ENCODE measurements at places on chromosomes 7 and 10.

DNA sequence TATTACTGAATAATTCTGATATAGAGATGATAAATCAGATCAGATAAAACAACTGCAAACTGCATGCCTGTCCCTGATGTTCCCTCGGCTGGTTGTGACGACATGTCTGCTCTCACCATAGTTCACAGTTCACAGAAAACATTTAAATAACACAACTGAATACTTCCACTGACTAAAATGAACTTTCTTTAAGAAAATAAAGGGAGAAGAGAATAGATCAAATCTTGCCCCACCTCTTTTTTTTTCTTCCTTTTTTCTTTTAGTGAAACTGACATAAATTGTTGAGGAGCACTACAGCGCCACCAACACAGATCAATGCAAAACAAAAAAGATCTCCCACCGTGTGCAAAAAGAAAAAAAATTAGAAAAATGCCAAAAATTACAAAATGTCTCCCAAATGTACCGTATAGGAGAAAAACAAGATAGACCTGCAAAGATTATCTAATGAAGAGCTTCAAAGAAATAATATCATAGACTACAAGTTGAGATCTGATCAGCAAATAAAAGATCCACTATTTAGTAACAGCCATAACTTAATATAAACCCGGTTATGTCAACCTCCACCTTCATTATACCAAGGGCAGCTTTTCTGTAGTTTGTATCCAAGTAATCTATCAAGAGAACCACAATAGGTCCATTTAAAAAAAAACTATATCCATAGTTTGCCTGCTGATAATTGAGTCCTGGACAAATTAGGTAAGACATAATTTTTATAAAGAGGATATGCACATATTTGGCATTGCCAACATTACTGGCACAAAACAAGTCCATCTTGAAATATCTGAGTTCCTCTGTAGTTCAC is 30.7 kb upstream of the EPC1 start:
- no peak for DNase-seq

- no peak for DNase-seq
Observed at GRCh38 chr10:116752969-116753665, 10.8 kb upstream of the HSPA12A start.

GRCh38 chr10:67783606-67784294 is 54.2 kb downstream of the DNAJC12 start:
- no peak for DNase-seq

GRCh38 chr10:21600804-21601433 is 66.9 kb downstream of the MLLT10 start:
- no peak for DNase-seq

- DNase-seq: no peak
Observed at GRCh38 chr7:30172451-30172850, 37.7 kb downstream of the MTURN start.

GRCh38 chr7:45292481-45292880 is 134.9 kb downstream of the RAMP3 start:
- DNase-seq: no peak

- no peak for DNase-seq
Observed at GRCh38 chr10:113822174-113822573, 31.7 kb downstream of the DCLRE1A start.

GRCh38 chr10:59096631-59097030 is 79.8 kb upstream of the PHYHIPL start:
- DNase-seq: no peak

- no peak for DNase-seq
Observed at GRCh38 chr10:23376229-23376655, 31.6 kb upstream of the C10orf67 start.

DNA sequence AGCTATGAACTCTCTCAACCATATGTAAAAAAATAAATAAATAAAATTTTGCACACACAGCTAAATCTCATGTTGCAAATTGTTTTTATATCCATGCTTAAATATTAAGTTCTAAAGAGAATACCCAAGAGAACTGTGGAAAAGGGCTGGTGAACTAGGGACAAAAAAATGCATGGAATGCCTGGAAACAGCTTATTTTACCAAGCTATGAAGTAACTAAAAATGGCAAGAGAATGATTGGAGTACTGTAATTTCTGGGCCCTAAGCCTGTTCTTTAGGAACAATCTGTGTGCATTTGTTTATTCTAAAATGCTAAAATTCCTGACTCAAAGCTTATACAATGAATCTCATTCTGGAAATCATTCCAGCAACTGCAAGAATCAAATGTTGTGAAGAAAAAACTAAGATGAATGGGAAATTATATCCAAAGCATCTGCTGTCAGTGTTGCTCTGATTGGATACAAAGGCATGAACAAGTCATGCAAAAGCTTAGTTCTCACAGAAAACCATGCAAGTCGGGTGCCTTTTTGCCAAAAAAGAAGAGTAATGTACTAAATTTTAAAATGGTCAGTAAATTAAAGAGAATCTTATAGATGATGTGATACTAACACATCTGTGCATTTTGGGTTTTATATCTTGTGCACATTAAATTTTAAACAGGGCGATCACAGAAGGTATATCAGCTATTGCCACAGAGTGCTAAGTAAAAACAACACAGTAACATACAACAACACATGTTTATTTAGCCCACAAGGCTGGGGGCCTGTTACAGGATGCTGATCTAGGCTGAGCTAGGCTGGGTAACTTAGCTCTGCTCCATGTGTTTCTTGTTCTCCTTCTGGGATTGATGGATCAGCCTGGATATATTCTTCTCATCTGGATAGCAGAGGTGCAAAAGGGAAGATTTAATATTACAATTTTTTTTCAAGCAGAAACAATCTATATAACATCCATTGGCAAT is 453.5 kb upstream of the SEMA3A start:
- no peak for DNase-seq

DNA sequence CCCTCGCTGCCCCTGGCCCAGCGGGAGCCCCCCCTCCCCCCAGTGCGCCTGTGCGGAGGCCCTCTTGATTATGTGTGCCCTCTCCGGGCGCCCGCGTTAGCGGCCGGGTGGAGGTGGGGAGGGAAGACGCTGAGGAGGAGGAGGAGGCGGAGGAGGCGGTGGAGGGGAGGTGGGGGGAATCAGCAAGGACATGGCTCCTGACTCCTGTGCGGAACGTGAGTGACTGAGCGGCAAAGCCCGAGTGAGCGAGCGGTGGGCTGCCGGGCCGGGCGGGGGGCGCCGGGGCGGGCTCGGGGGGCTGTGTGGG is 201 bp downstream of the MLLT10 start:
- no peak for DNase-seq

DNA sequence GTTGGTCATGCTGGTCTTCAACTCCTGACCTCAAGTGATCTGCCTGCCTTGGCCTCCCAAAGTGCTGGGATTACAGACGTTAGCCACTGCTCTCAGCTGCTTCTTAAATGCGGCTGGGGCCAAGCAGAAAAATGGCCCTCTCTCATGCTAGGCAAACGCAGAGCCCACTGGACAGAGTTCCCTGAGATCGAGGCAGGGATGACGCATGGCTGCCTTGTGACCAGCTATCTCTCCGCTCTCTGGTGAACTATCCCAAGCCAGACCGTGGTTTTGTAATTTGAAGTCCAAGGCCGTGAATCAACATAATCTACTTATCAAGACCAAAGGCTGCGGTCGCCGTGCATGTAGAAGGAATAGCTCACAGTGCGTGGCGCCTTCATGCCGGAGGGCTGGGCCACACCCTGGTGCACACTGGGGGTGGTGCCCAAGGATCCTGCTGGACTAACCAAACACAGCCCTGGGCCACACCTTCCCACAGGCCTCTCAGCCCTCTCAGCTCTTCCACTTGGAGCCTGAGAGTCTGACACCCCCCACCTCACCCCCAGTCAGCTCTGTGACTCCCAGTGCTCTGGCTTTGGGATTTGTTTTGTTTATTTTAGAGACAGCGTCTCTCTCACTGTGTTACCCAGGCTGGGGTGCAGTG is 88.1 kb upstream of the CUX1 start:
- no peak for DNase-seq

- DNase-seq: no peak
Observed at GRCh38 chr10:77479586-77479985, 158.0 kb downstream of the KCNMA1 start.

DNA sequence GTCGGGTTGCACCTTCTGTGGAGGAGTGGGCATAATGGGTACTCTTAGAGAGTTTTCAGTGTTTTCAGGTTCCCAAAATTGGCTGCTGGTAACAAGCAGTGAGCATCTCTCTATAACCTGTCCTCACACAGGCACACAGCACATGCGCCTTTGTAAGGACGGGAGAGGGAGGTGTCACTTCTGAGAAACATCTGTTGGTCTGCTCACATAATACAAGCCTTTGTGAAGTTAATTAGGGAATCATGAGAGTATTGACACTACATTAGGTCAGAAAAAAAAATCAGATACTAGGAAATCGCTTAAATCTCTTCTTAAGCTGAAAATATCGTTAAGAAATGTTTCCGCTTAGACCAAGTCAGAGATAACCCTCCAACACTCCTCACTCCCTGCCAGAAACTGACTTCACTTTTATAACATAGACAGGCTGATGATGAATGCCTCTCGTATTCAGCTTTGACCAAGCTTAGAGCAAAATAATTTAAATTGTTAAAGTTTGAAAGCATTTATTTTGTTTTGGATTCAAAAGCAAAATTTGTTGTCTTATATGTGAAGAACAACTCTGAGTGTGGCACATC is 769.7 kb downstream of the TNS3 start:
- no peak for DNase-seq

DNA sequence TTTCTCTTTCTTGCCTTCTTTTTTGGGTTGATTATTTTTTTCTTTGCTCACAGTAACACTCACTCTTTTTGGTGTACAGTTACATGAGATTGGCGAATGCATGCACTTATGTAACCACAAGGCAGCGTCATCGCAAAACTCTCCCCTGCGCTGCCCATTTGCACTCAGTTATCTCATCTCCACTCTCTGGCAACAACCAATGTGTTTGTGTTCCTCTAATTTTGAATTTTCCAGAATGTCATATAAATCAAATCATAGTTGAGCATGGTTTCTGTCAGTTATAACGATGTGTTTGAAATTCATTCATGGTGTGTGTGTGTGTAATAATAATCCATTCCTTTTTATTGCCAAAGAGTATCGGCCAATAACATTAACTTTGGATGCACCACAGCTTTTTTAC is 23.0 kb upstream of the IGFBP3 start:
- DNase-seq: no peak

- DNase-seq: no peak
Observed at GRCh38 chr10:21078410-21079329, 181.6 kb upstream of the NEBL start.

GRCh38 chr10:75012471-75012870 is 99.0 kb upstream of the SAMD8 start:
- DNase-seq: no peak

DNA sequence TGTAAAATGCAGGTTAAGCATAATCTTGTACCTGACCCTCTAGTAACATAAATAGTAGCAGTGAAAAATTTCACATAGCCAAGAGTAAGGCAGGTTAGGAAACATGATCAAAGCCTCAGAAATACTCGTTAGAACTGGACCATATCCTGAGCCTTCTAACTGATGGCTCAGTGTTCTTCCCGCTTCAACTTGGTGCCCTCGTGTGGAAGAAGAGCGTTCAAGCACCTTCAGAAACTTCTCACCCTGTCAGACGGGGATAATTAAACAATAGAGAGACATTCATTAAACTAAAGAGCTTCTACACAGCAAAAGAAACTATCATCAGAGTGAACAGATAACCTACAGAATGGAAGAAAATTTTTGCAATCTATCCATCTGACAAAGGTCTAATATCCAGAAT is 124.5 kb downstream of the MYOF start:
- no peak for DNase-seq

GRCh38 chr7:37391791-37392672 is 56.6 kb downstream of the ELMO1 start:
- no peak for DNase-seq

- DNase-seq: no peak
Observed at GRCh38 chr10:104099941-104100340, 14.3 kb upstream of the COL17A1 start.

GRCh38 chr7:83550100-83550499 is 98.8 kb downstream of the SEMA3E start:
- DNase-seq: no peak

- DNase-seq: no peak
Observed at GRCh38 chr7:20267482-20267881, 50.3 kb upstream of the MACC1 start.

DNA sequence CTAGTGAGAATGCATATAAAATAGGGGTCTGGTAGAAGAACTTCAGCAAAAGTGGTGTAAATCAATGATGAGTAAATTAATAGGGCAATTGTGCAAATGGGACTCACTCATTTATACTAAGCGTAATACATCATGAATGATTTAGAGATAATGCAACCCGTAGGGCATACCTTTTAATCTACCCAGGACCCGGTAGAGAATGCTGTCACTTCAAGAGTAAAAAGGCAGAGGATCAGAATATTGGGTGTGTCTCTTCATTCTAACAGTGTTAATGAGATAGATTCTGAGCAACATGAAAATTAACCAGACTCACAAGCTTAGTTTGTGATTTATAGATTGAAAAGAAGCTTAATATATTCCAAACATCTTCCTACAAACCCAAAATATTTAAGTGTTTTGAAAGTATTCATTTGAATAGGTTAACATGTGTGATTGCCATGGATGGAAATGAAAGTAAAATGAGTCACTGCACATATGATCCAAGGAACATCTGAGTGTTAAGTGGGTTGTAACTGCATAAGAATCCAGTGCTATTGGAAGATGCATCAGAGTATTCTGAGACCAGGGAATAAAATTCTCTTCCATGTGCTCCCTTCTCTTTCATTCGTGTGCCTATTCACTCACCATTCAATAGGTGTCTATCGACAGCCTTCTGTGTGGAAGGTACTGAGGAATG is 690.6 kb downstream of the AUTS2 start:
- no peak for DNase-seq

- no peak for DNase-seq
Observed at GRCh38 chr7:133703547-133703946, 423.6 kb upstream of the LRGUK start.

- DNase-seq: no peak
Observed at GRCh38 chr10:26737730-26738129, 40.2 kb downstream of the PDSS1 start.

- no peak for DNase-seq
Observed at GRCh38 chr7:82018226-82018625, 248.4 kb upstream of the HGF start.

DNA sequence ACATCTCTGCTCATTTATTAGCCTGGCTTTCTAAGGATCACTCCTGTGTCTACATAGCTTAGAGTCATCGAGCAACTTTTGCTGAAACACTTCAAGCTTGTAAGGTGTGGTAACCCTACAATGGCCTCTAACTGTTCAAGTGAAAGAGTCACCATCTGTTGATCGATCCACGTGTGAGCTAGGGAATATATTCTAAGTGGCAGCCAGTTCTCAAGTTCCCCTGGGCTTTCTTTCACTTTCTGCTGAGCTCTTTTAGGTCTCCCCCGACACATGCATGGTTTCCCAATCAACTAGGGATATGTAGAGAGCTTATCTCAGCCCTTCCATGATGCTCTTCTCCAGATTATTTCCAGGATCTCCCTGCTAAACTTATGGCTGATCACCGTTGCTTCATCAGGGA is 15.5 kb downstream of the AOAH start:
- no peak for DNase-seq

GRCh38 chr7:93799750-93800357 is 90.7 kb downstream of the TFPI2 start:
- DNase-seq: no peak

GRCh38 chr7:151408839-151409666 is 785 bp downstream of the WDR86 start:
- DNase-seq: no peak

GRCh38 chr10:34808801-34809745 is 6.0 kb downstream of the PARD3 start:
- no peak for DNase-seq

GRCh38 chr10:12419262-12419847 is 70.0 kb downstream of the CAMK1D start:
- DNase-seq: peak; percentile 39

Data from stimulated activated CD4-positive, alpha-beta T cell treated with anti-CD3 and anti-CD28 coated beads, Interleukin-1b, Interleukin-23, amount 100 ng/mL, for 24 hours (primary cell).